ENCODE measurements at places on chromosomes 7 and 10.

DNA sequence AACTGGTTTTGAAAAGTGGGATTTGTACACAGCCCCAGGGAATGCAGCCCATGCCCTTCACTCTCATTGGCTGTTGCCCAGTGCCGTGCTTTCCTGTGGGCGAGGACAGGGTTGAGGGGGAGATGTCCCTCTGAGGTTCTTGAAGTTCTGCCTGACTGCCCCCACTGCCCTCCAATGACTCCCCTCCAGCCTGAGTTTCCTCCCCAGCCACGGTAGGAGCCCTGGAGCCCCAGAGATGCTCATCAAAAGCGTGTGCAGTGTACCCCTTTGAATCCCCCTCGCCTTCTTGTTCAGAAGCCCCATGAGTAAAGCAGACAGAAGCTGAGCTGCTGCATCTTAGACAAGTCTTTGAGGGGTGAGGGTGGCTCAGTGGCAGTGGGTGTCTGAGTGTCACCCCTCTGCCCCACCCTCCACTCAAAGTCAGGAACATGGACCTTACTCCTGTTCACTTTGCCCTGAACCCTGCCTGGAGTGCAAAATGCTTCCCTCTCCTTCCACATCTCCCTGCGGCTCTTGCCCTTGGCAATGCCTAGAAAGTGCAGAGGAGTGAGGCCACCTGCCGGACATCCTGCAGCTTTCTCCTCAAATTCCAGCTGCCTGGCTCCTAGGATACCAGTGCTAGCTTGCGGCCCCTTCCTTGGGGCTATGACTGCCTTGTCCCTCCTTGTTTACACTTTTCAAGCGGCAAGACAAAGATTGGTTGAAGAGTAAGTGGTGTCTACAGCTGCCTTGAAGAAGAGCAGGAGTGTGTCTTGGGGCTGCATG lies 19.9 kb downstream of the FAM241B start:
- no peak for DNase-seq

DNA sequence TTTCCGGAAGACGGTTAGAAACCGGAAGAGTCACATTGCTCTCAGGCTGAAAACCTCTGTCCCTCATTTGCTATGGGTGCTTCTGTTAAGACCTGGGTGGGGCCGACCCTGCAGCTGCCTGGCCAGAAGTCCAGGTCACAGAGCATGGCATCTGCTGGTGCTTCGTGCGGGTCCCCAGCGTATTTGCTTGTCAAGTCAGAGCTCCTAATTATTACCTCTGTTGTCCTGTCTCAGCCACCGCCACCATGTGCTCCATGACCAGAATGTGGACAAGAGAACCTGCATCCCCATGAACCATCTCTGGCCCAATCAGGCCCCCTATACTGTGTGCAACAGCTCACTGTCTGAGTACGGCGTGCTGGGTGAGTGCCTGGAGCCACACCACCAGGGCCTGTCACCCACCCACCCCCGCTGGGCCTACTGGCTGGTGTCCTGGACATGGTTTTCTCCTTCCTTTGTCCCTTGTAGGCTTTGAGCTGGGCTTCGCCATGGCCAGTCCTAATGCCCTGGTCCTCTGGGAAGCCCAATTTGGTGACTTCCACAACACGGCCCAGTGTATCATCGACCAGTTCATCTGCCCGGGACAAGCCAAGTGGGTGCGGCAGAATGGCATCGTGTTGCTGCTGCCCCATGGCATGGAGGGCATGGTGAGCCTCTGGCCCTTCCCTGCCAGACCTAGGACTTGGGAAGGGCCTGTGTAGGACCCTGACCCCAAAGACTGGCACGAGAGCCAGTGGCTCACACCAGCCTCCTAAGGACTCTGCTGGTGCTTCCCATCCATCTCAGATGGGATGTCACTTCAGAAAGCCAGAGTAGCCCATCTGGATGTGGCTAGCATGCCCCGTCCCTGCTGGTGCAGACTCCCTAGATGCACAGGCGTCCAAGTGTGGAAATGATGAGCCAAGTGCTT lies 51.3 kb upstream of the ZMIZ2 start:
- no peak for DNase-seq

- DNase-seq, result no peak
Measured at GRCh38 chr7:101782896-101783295, 34.5 kb upstream of the CUX1 start.

DNA sequence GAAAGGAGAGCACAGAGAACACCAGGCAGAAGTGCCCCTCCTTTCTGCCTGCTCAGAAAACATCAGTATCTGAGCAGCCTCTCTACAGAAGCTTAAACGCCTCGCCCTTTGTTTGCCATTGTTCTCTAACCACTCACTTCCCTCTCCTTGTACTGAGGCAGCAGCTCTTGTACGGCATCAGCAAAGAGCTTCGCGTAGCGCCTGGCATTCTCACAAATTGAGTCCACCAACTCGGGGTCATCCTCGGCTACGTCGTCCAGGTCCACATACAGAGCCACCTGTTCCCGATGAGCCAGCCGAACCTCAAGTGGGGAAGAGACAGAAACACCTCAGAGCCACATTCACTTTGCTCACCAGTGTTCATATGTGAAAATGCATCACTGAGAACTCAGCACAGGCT lies 1.7 kb downstream of the MCM7 start:
- DNase-seq, result no peak

- DNase-seq, result no peak
Measured at GRCh38 chr7:123994449-123994848, 38.4 kb downstream of the TMEM229A start.

- peak; percentile 59 for DNase-seq
Measured at GRCh38 chr10:103668351-103669242, 175.1 kb downstream of the NEURL1 start.

- no peak for DNase-seq
Measured at GRCh38 chr7:130736298-130736900, 2.4 kb upstream of the KLF14 start.

Measured in iPS-NIHi11 (cell line).